Activated T-cell treated with anti-CD3 and anti-CD28 coated beads, Interleukin-2, amount 50 U/mL, for 72 hours (primary cell): ENCODE measurements at places on chromosomes 12 and 14.
A peak's percentile ranks its signal among the peaks of the same experiment; 100 is the strongest.

- DNase-seq: no peak
Observed at GRCh38 chr14:72452774-72453173, 441.1 kb downstream of the DPF3 start.

DNA sequence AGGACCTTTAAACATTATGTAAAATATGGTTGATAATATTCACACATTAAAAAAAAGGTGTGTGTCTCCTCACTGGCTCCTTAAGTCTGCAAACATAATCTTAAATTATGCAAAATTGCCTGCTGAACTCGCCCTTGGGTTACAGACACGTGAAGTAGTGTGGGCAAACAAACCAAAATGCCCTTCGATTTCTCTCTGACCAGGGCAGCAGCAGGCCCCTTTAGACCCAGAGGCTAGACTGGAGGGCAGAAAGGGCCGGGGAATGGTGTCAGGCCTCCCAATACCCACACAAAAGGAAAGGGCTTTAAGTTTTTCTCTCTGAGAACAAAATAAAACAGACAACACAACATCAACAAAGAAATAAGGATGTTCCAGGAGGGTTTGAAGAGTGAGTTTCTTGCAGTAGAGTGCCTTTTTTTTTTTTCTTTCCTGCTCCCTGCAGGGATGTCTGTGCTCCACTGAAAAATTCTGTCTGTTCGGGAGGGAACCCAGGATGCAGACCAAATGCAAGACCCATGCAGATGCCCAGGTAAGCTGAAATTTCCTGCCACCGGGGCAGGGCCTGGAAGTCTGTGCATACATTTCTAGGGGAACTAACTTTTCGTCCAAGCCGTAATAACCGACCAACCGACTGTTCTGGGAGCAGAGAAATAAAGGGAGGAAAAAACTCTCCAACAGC, 1.7 kb downstream of the TBX3 start:
- no peak for DNase-seq

DNA sequence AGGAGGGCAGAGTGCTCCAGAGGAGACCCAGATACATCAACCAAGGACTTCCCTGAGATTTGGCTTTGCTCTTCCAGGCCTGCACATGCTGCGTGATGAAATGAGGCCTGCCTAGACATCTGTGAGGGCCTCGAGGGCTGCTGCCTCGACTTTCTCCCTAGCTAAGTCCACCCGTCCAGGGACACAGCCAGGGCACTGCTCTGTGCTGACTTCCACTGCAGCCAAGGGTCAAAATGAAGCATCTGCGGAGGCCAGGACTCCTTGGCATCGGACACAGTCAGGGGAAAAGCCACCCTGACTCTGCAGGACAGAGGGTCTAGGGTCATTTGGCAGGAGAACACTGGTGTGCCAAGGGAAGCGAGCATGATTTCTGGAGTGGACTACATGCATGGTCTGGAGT, 10.7 kb downstream of the SLC25A47 start:
- no peak for DNase-seq

DNA sequence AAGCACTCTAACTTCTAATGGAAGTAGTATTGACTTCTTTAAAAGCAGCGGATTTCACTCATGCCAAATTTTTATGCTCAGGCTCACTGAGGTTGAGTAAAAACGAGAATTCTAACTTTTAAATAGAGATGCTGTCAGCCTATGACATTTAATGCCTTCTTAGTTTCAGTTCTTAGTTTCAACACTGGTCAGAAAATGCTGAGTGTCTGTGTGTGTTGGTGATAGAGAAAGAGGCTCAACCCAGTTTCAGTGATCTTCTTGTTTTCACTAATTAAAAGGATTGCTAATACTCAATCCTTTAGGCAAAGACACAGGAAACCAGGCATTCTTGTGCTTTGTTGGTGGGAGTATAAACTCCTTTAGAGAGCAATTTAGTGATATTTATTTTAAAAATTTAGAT, 31.0 kb downstream of the PEBP1 start:
- DNase-seq: no peak

- no peak for DNase-seq
Observed at GRCh38 chr12:9796971-9797370, 30.3 kb upstream of the KLRF1 start.

DNA sequence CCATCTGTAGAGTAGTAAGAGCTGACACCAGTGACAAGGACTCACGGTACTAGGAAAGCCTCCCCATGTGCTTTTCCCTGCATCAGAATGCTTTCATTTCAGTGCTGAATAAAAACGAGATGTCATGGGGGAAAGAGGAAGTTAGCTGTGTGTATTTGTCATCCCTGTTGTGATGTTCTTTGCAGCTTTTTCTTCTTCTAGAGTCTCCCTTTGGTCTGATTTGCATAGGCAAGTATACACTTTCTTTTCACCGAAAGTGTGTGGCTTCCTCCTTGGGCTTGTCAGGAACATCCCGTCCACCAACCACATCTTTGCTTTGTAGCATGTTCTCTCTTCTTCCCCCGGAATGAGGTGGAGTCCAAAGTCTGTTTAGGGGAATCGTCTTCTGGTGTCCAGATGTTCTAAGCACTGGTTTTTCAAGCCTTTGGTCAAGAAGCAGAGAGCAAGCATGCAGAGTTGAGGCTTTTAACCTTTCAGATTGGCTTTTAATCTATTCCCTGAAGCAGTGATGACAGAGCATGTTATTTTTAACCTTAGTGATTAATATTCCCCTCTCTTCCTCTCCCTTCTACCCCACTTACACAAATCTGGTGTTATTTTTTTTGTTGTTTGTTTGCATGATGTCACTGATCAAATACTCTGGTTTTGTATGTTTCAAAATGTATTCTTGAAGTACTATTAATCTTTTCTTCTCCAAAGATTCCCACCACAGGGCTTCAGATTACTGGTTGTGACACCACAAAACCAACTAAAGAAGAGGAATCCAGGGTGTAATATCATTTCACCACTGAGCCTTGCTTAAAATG, 163.4 kb downstream of the SAMD4A start:
- DNase-seq: peak; percentile 54

DNA sequence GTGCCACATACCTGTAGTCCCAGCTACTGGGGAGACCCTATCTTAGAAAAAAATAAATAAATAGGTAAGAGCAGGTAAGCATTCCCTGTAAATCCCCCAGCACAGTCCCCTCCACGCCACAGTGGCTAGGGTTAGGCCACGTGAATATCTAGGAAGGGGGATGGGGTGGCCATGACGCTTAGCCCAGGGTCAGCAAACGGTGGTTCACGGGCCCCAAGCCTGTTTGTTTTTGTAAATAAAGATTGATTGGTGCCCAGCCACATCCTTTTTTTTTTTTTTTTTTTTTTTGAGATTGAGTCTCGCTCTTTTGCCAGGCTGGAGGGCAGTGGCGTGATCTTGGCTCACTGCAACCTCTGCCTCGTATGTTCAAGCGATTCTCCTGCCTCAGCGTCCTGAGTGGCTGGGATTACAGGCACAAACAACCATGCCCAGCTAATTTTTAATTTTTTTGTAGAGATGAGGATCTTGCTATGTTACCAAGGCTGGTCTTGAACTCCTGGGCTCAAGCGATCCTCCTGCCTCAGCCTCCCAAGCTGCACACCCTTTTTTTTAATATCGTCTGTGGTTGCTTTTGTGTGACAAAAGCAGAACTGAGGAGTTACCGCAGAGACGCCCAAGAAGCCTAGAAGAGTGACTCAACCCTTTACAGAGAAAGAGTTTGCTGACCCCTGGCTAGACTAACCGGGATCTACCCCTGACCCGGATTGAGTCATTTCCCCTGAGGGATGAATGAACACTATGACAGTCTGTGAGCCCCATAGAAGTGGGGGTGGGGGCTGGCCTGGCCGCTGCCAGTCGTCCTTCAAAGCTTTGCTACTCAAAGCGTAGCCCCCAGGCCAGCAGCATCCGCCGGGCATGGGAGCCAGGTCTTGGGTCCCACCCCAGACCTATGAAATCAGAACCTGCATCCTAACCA, 113.7 kb upstream of the NCOR2 start:
- peak; percentile 18 for DNase-seq

DNA sequence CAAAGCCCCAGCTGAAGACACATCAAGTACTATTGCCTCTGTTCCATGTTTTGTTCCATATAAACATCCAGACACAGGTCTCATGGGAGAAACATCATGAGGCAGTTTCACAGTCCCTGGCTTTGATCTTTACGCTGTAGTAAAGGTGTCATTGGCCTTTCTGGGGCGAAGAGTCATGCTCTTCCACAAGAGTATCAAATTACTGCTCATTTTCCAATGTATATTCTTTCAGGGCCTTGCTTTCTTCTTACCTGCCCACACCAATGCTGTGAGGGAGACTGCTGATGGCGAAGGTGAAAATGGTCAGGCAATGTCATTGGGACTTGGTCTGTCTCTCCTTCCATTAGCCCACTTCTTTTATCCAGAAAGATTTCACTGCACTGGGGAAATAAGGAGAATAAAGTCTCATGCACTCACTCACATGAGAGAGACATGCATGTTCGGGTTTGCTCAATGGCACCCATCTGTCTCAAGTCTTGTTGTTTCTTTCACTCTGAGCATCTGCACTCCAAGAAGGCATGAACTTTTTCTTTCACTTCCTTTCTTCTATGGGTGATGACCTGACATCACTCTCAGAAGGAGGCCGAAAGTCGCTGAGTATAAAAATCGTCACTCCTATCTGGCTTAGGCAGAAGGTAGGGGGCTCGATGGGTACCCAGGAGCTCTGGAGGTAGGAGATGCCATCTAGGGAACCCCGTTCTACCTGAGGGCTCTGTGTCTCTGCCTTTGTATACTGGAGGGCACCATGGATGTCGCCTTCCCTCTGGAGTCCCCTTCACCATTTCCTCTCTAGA, 1.3 kb upstream of the JDP2 start:
- no peak for DNase-seq

DNA sequence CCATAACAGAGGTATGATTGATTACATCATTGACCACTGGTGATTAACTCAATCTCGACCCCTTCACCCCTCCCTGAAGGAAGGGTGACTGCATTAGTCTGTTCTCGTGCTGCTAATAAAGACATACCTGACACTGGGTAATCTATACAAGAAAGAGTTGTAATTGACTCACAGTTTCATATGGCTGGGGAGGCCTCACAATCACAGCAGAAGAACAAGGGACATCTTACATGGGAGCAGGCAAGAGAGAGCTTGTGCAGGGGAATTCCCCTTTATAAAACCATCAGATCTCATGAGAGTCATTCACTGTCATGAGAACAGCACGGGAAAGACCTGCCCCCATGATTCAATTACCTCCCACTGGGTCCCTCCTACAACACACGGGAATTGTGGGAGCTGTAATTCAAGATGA, 55.9 kb upstream of the TMCC3 start:
- peak; percentile 12 for DNase-seq

DNA sequence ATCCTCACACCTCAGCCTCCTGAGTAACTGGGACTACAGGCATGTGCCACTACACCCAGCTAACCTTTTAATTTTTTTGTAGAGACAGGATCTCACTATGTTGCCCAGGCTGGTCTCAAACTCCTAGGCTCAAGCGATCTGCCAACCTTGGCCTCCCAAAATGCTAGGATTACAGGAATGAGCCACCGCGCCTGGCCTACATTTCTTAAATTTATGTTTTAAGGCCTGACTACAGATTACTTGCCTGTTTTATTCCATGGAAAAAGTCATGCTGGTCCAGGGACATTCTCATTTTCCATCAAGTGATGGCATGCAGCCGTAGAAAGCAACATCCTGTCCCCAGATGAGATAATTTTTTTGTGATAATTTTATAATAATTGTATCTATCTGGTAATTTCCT, 6.1 kb downstream of the CD9 start:
- no peak for DNase-seq
